ENCODE measurements at places on chromosomes 4 and X.

DNA sequence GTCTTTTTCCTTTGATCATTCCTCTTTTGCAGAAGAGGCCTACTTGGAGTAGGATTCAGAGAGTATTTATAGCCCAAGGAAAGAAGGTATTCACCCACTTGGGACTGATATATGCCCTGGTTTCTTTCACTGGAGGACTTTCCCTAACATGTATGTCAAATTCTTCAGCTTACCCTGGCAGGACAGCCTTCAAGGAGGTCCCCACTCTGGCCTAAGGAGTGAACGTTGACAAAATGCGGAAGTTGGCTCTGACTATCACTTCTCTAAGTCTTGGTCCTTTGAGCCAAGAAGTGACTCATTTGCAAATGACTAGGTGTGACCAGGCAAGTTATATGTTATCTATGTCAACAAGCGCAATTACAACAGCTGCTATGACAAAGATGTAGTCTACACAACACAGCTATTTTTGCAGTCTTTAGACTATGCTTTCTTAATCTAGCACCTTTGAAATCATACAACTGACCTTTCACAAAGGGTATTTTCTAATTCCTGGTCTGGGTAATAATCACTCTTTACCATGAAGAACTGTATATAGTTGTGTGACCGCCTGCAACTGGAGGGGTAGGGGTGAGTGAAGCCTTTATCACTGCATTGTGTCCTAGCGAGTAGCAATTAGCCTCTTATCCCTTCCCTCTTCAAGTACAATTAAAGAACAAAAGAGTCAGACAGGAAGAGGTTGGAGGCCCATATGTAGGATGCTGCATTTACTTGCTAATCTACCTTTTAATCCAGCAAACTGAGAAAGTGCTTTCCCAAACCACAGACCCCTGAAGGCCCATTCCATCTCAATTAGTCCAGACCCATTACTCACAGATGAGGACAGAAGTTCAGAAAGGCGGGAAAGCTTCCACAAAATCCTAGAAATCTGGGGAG is 50.1 kb downstream of the RASGEF1B start:
- no peak for DNase-seq

DNA sequence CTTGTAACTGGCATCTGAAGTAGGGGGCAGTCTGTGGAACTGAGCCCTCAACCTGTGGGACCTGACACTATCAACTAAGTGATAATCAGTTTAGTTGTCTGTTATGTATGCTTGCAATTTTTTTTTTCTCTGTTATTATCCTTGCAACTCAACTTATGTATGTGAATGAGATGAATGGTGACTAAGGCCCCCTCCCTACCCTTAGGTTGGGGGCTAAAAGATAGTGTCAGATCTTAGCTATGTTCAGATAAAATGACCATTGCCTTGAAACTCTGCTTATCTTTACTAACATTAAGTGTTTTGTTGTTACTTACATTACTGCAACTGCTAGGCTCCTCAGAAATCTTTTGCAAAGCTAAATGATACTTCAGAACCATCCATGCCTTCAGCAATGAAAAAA is 31.5 kb downstream of the TMEM184C start:
- DNase-seq, result no peak

GRCh38 chr4:152009031-152009670 is 248.3 kb upstream of the GATB start:
- DNase-seq, result no peak

DNA sequence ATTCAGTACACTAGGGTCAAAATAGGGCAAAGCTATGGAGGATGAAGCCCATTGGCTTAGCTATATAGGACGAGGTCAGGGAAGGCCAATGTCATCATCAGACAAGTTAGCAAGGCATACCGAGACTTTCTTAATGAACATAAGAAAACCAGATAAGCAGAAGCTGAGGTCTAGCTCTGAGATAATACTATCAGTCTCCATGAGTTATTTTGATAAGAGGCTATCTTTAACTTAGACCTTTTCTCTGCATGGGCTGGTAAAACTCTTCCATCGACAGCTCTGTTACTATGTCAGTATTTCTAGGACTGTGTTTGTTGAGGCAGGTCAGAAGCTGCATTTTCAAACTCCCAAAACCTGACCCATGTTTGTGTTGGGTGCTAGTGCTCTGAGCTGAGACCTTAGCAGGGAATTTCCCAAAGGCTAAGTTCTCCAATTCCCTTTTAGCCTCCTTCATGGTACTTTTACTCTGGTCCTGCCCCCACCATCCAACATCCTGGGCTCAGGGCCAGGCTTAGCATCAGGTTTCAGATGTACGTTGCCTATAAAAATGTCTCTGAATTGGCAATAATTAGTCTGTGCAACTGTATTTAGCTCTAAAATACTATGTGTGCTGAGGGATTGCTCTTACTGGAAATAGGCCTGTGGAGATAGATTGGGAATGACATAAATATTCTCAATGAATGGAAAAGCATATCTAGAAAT is 29.3 kb upstream of the LRAT start:
- no peak for DNase-seq

GRCh38 chr4:71338846-71339593 is at the start of gene SLC4A4:
SLC4A4 (plus strand) TSS chr4:71339020.
- DNase-seq, result no peak

DNA sequence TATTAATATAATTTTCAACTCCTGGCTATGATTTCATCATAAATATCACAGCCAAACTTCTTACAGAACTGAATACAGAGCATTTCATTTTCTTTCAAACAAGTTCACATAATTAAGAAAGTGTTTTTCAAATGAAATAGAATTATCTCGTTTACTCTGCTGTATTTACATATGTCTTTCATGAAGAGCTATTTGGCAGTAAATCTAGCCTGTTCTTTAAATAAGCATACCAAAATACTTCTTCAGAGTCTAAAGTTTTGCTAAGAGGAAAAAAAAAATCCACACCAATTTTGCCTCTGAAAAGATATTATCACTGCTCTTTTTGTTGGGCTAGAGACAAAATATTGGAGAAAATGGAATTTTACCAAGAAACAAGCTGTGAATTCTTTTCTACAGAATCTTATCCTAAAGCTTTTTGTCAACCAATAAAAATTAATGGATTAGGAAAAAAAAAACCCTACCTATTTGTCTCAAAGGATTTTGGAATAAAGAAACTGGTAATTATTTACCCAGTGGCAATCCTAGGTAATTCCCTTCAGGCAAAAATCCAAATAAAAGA is 287.9 kb upstream of the NR3C2 start:
- no peak for DNase-seq

GRCh38 chr4:85762529-85762871 is 287.6 kb downstream of the ARHGAP24 start:
- no peak for DNase-seq

DNA sequence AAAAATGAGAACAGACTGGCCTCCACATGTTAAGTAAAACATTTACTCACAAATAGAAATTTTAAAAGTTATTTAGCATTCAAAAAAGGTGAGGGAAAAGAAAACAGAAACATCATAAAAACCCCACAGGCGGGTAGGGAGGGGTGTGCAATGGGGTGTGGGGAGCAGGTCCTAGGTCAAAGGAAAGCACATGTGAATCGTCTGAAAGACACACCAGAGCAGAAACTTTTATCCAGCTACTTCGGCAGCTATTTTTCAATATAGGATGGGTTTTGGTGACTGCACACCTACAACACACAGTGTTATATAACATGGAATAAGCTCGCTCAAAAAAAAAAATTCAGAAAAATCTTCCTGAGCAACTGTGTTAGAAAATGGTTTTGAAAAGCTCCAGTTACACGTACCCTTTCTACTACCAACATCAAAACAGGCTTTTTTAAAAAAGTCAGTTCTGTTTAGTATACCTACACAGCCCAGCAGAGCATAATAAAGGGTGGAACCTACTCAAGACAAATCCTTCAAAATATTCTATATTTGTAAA is 1.6 kb downstream of the OTUD4 start:
- DNase-seq, result no peak

- DNase-seq, result no peak
Observed at GRCh38 chr4:167000141-167000852, 234.0 kb downstream of the SPOCK3 start.

DNA sequence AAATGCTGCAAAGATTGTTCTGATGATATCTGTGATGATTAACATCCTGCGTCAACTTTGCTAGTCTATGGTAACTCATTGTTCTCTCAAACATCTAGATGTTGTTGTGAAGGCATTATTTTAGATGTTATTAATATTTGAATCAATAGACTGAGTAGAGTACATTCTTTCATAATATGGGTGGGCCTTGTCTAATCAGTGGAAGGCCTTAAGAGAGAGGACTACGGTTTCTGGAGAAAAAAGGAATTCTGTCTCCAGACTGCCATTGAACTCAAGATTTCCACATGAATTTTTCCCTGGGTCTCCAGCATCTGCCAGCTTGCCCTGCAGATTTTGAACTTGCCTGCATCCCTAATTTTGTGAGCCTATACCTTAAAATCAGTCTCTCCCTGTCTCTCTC is 2381.1 kb upstream of the AGA start:
- no peak for DNase-seq

GRCh38 chr4:7194251-7195140 is 2.2 kb downstream of the SORCS2 start:
- no peak for DNase-seq

- no peak for DNase-seq
Observed at GRCh38 chr4:95417531-95417930, 131.2 kb downstream of the UNC5C start.

GRCh38 chr4:164765833-164766232 is 11.9 kb downstream of the SMIM31 start:
- DNase-seq, result no peak

DNA sequence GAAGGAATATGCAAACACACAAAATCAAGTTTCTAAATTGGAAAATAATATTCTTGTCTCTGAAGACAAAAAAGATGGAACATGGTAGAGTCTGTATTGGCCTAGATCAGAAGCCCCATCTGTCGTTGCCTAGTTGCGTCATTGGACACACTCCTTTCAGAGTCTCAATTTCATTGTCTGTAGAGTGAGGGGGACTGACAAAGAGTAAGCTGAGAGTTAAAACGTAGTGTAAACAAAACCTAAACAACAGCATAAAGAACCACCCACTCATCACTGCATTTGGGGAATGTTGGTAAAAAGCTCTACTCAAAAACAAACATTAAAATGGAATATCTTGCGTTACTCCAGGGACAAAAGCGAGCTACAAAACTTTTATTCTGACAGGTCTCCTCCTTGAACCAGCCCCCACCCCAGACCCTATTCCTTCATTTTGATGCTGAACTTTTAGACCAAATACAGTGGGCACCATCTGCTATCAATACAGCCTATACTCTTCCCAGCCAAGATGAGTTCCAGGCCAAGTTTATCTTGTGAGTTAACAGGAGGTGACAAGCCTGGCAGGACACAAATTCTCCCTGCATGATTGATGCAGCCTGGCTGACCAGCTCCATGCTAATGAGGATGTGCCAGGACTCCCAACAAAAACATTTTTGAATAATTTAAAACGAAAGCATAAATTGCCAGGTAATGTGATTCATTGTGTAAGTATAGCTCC is 125.2 kb downstream of the COL25A1 start:
- DNase-seq, result no peak

- no peak for DNase-seq
Observed at GRCh38 chr4:63211375-63211774, 1197.9 kb downstream of the TECRL start.

Measured in SK-N-MC (cell line).